ENCODE measurements at places on chromosomes 1 and 21.

DNA sequence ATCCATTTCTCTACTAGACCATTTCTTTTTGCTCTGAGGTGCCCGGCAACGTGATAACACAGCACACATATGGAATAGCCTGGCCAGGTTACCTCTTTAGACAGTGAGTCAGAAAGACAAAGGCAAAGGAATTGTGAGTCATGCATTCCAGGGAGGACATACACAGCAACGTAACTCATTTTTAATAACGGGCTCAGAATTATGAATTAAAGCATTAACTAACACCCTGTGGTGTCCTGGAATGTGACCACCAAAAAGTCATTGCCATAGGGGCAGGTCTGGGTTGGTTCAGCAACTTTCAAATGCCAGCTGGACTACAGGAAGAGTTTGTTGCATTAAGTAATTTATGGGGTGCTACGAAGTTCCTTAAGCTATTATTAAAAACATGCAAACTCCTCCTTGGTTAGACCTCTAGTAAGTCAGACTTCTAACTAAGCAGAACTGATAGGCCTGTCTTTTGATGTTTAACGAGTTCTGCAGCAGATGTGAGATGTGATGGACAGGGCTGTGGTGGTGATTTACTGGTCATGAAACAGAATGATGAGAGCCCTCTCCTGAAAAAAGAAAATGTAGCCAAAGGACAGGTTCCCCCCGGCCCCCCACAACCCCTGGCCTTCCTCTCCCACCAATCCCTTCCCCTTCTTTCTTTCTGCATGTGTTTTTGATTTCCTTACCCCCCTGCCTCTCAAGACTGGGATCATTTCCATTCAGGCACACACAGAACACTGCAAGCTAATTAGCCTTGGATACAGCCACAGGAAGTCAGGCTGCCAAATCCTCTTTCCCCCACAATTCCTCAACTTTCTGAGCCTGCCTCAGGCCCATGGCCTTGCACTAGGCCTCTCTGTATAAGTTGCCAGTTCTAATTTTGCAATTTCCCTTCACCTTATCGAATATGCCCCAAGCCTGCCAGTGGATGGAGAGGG, 88.9 kb upstream of the HAO2 start:
- DNase-seq = peak; percentile 75

- no peak for DNase-seq
Observed at GRCh38 chr1:61273167-61273705, 190.9 kb downstream of the NFIA start.

DNA sequence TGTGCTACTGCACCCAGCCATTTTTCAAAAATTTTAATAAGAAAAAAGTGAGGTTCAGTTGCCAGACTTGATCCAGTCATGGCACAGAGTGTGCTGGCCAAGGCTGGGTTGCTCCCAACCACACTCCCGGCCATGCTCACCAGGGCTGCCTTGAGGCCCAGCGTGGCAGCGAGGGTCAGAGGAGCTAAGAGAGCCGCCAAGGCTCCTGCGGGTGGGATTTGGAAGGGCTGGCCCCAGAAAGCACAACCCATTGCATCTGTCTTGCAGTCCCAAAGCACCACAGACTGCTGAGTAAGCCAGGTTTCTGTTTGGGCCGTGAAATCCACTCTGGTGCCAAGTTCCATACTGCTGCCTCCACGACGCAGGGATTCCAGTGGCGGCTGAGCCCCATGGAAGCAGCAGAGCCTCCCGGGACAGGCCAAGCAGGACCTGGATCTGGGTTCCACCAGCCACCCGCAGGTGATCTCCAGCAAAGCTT, 22.6 kb downstream of the ZBTB17 start:
- DNase-seq = peak; percentile 43

DNA sequence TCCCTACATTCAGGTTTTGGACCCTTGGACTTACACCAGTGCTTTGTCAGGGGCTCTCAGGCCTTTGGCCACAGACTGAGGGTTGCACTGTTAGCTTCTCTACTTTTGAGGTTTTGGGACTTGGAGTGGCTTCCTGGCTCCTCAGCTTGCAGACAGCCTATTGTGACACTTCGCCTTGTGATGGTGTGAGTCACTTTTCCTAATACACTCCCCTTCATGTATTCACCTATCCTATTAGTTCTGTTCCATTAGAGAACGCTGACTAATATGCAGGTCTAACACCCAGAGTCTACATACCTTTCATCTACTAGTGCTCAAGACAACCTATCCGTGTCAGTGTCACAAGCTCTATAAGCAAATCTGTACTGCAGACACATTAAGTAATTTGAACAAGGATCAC, 605.3 kb downstream of the KCNT2 start:
- DNase-seq = peak; percentile 7

DNA sequence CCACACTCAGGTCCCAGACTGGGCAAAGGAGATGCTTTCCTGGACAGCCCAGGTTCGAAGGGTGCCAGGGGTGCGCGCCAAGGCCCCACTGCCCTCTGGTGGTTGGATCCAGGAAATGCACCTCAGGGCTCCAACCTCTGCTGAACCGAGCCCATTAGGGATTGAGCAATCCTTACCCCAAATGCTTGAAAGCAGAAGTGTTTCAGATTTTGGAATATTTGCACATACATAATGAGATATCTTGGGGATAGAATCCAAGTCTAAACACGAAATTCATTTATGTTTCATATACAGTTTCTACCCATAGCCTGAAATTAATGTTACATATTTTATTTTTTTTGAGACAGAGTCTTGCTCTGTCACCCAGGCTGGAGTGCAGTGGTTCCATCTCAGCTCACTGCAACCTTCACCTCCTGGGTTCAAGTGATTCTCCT, 57.4 kb downstream of the SLC9A1 start:
- DNase-seq = peak; percentile 87

- no peak for DNase-seq
Observed at GRCh38 chr21:34722684-34723300, 54.0 kb downstream of the CLIC6 start.

GRCh38 chr1:101406681-101407080, 169.9 kb downstream of the S1PR1 start:
- DNase-seq = no peak

DNA sequence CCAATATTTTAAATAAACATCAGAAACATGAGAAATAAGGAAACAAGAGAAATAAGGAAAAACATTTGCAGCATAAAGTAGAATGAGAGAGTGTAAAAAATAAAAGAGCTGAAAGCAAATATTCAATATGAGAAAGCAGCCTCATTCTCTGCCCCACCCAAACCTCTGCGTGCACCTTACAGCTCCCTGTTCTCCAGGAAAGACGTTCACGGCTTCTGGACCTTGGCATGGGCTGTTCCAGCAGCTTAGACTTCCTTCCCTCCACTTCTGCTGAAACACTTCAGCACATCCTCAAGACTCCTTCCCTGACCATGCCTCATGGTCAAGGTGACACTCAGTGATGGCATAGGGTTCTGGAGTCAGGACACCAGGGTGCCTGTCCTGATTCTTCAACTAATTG, 23.3 kb downstream of the ALPL start:
- no peak for DNase-seq

GRCh38 chr1:15849775-15850324, 2.3 kb downstream of the SPEN start:
- DNase-seq = peak; percentile 80

GRCh38 chr1:56490619-56491018, 88.7 kb downstream of the PLPP3 start:
- DNase-seq = no peak

DNA sequence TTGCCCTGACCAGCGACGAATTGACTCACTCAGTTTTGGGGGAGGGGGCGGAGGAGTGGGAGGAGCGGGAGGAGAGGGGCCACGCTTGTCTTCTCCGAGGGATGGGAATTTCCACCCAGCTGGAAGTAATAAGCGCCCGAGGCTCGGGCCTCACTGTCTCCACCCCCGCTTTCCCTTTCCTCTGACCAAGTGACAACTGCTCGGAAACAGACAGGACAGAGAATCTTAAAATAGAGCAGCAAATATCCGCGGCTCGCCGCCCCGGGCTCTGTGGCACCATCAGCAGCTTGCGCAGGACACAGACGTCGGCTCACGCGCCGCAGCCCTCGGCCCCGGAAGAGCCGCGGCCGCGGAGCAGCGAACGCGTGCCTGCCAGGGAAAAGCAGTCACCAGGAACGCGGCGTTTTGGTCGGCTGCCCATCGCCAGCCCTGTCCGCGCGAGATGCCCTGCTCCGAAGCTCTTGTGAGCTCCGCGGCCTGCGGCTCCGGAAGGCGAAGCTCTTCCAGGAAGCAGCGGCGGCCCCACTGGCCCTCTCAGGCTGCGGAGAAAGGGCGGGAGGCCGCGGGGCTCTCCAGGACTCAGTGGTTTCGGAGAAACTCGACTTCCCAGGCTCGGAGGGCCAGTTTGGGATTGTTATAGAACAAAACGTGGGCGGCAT, 10.7 kb upstream of the RGS16 start:
- DNase-seq = peak; percentile 92

DNA sequence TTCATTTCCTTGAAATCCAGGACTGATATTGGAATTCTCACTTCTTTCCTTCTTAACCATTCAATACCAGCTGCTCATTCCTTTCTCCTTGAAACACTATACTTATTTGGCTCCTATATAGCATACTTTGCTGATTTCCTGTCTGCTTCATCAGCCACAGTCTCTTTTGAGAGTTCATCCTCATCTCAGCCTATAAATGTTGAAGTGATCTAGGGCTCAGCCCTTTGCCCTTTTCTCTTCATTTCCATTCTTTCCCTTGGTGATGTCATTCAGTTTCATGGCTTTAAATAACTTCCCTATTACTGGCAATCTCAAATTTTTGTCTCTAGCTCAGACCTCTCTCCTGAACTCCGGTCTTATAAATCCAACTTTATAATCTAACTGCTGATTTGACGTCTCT, 24.1 kb upstream of the RABGAP1L start:
- no peak for DNase-seq

DNA sequence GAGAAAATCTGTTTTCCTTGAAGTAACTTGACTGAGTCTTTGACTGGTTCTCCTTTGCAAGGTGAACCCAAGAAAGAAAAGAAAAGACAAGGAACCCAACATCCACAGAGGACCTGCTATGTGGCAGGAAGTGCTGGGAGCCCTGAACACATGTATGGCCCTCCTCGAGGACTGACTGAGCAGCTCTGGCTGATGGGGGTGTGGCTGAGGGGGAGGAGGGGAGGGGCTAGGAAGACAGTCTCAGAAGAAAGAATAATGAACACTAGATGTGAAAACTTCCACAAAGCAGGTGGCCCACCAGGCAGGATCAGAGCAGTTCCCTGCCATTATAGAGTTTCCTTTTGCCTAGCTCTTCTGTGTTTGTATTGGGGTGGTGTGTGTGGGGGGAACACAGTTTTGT, 26.1 kb downstream of the NENF start:
- no peak for DNase-seq

DNA sequence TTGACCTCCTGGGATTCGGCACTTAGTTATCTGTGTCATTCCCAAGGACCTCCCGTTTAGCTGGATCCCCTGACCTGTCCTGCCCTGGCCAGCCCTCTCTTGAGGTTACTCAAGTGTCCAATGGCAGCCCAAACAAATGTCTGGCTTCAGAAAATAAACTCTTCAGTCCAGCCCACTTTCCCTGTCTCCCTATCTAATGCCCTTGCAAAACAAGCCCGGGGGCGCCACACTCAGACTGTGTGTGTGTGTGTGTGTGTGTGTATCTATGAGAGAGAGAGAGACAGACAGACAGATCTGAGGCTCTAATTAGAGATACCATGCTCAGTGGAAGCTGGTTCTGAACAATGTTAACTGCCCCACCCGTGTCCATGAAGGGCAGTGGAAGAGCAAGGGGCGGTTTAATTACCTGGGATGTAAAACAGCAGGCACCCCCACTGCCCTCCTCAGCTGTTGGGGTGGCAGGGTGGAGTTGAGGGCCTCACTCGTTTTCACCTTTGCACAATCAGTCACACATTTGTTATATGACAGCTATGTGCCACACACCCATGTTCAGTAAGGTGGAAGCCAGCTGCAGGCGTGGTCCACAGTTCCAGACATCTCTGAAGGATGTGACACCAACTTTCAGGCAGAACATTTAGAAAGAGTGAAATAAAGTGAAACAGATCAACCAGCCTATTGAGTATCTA, 57.4 kb downstream of the B3GALT5 start:
- no peak for DNase-seq

DNA sequence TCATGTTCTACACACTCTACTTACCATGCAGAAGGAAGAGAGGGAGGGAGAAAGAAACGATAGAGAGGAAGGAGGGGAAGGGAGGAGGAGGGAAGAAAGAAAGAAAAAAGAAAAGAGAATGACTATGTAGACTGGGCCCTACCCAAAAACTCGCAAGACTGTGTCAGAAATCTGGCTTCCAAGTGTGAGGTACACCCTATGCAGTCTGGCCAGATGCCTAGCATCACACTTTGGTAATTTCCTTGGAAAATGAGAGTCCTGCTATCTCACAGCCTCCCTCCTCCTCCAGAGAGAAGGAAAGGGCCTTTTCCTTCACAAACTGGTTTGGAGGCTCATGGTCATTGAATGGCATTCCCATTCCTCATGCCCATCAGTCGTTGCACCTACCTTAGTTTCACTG, 86.4 kb upstream of the LRRC8D start:
- DNase-seq = no peak

- DNase-seq = no peak
Observed at GRCh38 chr1:214455479-214455878, 95.9 kb downstream of the PTPN14 start.

DNA sequence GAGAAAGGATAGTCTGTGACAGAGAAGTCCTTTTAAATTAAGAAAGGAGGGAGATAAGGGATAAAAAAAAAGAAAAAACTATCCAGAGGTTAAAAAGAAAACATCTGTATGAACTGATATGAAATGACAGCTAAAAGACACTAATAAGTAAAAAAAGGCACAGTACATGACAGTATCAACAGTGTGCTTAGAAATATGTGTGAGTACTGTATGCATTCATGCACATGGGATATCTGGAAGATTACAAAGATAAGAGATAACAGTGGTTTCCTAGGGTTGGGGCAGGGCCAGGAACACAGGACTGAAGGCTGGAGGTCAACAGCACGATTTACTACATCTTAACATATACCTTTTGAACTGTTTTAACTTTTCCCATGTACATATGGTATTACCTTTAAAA, 13.3 kb downstream of the PTP4A2 start:
- DNase-seq = no peak

GRCh38 chr1:197017558-197018146, 40.3 kb downstream of the CFHR5 start:
- DNase-seq = no peak

DNA sequence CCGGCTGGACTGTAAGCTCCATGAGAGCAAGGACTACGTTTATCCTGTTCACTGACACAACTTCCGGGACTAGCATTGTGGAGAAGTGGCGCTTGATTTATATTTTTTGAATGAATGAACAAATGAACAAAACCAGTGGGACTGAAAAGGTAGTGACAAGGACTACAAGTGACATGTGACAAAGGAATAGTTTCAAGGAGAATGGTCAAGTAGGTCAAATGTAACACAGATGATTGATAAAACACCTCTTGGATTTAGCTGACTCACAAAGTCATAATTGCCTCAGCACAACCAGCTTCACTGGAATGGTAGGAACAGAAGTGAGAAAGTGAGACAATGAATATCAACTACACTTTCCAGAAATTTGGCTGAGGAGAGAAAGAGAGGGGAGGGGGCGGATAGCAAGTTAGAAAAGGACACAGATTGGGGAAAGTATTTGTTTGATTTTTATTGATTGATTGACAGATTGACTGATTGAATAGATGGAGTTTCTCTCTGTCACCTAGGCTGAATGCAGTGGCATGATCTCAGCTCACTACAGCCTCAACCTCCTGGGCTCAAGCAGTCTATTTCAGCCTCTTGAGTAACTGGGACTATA, 14.2 kb downstream of the MTF1 start:
- no peak for DNase-seq

GRCh38 chr1:184801503-184801902, 46.8 kb upstream of the EDEM3 start:
- DNase-seq = no peak

GRCh38 chr1:161070761-161071160, 1.1 kb upstream of the ARHGAP30 start:
- DNase-seq = no peak

All from astrocyte of the hippocampus (primary cell).